ENCODE measurements at places on chromosomes 11 and 22. TPM values are rescaled to one million over a fixed set of nuclear protein-coding genes. Genes with fewer than 3 reads are reported as not detected.

The ZFTA gene
- total RNA-seq, result 2.6 TPM

The SLN gene
- total RNA-seq, result not detected

The OR51I1 gene
- not detected for total RNA-seq

The H19 gene
- total RNA-seq, result not detected

The FIBIN gene
- total RNA-seq, result not detected

The SCGB1D2 gene
- total RNA-seq, result not detected

The OR8A1 gene
- not detected for total RNA-seq

The LARGE2 gene
- 0.54 TPM for total RNA-seq

The SCGB1C1 gene
- not detected for total RNA-seq

The ANO9 gene
- 33.0 TPM for total RNA-seq
